ENCODE measurements at places on chromosomes 5 and 9.

GRCh38 chr9:13721481-13722235 lies 442.2 kb upstream of the MPDZ start:
- DNase-seq = no peak

DNA sequence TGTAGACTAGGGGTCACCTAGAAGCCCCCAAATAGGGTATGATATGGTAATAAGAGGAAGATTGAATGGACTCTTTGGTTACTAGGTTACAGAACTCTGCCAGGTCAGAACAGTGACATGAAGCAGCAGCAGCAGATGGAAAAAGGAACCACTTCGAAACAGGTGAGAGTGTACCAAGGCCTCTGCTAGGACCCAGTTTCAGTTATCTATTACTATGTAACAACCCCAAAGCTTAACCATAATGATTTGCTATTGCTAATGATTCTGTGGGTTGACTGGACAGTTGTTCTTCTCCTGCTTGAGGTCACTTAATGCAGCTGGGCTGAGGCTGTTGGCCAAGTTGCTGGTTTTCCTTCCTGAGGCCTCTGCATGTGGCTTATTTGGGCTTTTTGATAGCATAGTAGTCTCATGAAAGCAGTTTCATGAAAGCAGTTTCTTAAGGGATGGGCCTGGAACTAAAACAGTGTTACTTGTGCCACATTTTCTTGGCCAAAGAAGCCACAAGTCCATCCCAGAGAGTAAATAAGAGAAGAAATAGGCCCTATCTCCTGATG lies 17.6 kb downstream of the C9orf43 start:
- no peak for DNase-seq

- DNase-seq = no peak
Measured at GRCh38 chr5:10507575-10508096, 56.2 kb upstream of the ANKRD33B start.

- DNase-seq = no peak
Measured at GRCh38 chr9:101691657-101692056, 46.8 kb downstream of the GRIN3A start.

DNA sequence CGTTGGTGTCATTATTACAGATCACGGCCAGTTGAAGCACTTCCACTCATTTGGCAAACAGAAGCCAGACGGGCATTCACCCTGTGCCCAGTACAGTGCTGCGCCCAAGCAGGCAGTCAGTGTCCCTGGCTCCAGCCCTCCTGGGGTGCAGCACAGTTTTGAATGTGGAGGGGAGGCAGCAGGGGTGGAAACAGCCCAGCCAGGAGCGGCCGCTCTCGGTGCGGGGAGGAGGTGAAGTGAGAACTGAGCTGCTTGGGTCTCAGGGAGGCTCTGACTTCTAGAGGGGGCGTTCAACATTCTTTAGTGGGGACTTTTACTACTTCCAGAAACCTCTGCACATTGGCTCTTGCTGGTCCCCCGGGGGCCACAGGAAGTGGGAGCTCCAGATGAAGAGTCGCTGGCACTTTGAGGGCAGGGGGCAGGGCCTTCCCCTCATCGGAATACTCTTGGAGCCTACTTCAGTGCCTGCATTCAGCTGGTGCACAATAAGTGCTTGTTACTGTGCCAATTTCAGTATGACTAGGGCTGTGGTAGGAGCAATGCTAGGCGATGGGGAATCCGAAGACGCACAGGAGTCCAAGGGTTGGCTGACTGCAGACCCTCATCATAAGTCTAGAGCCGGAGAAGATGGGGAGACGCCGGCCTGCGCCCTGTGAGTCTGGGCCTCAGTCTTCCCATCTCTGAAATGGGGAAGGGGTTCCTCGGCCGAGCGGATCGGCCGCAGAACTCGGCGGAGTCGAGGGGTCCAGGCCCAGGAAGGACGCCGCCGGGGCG lies 492 bp upstream of the NEK6 start:
- peak; percentile 48 for DNase-seq

Data from hematopoietic multipotent progenitor cell treated with erythropoietin and hydrocortisone succinate and interleukin-3 and kit ligand, for 4 days (in vitro differentiated cells).